ENCODE measurements at places on chromosomes 5 and 9. TPM values are rescaled to one million over a fixed set of nuclear protein-coding genes. Genes with fewer than 3 reads are reported as not detected.

TMC1 gene
- total RNA-seq, result 0.05 TPM

ANKRD31 gene
- 0.12 TPM for total RNA-seq

PCDH12 gene
- total RNA-seq, result not detected

MLLT3 gene
- total RNA-seq, result 12.4 TPM

IL3 gene
- not detected for total RNA-seq

ZFP62 gene
- 9.4 TPM for total RNA-seq

SLC36A3 gene
- total RNA-seq, result not detected

Data from A549 treated with CpdA at 1 μM for 4 hours (cell line).